Hypothalamus (tissue), 51 donors: ENCODE measurements at places on chromosomes 7 and 10.
A peak's percentile ranks its signal among the peaks of the same experiment; 100 is the strongest.

DNA sequence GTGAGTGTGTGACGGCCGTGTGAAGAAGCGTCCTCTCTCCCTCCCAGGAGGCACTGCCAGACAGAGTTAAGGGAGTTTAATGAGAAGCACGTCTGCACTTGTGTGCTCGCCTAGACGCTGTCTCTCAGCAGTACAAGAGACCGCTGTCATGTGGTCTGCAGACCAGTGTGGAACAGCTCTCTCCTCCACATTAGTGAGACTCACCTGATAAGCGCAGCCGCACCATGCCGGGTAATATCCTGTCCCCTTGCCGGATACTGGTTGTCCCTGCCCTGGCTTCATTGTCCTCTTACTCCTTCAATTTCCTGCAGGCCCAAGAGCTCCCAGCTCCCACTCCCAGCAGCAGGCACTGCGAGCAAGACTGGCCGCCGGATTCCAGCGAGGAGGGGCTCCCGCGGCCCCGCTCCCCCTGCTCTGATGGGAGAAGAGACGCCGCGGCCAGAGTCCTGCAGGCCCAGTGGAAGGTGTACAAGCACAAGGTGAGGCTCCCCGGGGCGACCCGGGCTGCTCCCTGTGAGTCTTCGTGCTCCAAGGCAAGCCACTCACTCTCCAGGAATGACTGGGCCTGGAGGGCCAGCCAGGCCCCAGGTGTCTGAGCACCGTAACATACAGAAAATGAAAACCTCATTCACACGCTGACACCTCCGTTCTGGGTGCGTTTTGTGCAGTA is 33.5 kb upstream of the TTYH3 start:
- no peak for DNase-seq

- DNase-seq, result no peak
Measured at GRCh38 chr7:123494193-123494796, 40.1 kb downstream of the IQUB start.

DNA sequence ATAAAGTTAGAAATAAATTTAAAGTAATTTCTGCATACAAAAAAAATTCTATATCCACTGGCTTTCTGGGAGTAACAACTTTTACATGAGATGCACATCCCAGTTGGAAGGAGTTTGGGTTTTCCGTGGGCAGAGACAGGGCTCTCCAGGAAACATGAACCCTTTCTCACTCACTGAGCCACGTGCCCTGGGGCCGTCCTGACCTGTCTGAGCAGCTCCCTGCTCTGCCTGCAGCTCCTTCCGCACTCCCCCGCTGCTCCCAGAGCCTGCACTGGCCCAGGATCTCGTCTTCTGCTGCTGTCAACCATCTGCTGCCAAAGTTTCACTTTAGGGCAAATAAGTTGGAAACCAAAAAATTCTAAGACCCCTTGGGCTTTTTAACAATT is 169.1 kb downstream of the DIP2C start:
- no peak for DNase-seq

GRCh38 chr7:140640060-140640637 is 464 bp downstream of the DENND2A start:
- DNase-seq, result no peak

DNA sequence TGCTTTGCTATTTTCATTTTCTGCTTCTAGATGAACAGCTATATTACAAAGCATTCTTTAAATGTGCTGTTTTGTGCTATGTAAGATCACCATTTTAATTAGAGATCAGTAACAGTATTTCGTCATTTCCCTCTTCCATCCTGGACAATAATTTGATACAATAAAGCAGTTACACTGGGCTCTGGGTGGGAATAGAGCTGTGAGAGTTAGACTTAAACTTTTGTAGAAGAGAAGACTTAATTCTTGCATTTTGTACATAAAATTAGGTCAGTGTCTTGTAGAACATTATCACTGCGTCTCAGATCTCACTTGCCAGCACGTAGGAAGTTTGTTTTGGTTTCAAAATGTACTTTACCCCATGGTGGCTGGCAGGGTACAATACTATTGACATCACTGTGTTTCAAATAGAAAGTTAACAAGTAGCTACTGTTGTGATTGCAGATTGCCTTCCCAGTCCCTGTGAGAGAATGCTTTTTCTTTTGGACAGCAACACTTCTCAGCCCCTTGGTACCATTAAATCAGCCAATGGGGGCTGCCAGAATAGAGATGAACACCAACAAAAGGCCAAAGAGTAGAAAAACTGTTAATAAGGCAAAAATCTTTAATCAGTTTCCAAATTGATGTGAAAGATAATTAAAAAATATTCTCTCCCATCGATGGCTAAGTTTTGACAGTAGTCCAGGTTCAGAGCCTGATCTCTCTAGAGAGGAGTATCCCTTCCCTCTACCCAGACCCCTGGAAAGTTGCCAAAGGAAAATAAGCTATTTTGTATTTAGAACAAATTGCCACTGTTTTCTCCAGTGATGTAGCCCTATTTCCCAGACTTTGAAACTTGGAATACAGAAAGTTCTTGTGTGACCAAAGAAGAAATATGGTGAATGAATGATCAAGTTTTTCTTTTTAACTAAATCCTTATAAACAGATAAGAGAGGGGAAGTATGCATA is 35.1 kb downstream of the SMNDC1 start:
- DNase-seq, result peak; percentile 49

GRCh38 chr7:46145412-46145811 is 224.3 kb upstream of the IGFBP3 start:
- no peak for DNase-seq

DNA sequence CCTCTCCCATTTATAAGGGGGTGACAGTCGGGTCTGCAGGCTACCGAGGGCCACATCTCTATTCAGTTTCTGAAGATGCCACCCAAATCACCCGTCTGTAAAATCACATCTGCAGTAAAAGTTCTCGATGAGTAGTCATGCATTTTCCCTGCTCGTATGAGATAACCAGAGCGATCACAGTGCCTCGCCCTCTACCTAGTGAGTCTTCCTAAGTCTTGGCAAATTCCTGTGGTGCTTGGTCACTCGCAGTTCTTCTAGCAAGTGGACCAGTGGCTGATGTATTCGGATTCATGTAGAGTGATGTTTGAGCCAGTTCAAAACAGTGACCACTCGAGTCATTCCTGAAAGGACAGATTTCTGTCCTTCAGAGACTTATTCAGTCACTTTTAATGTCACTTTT is 44.9 kb downstream of the INSYN2A start:
- DNase-seq, result no peak

DNA sequence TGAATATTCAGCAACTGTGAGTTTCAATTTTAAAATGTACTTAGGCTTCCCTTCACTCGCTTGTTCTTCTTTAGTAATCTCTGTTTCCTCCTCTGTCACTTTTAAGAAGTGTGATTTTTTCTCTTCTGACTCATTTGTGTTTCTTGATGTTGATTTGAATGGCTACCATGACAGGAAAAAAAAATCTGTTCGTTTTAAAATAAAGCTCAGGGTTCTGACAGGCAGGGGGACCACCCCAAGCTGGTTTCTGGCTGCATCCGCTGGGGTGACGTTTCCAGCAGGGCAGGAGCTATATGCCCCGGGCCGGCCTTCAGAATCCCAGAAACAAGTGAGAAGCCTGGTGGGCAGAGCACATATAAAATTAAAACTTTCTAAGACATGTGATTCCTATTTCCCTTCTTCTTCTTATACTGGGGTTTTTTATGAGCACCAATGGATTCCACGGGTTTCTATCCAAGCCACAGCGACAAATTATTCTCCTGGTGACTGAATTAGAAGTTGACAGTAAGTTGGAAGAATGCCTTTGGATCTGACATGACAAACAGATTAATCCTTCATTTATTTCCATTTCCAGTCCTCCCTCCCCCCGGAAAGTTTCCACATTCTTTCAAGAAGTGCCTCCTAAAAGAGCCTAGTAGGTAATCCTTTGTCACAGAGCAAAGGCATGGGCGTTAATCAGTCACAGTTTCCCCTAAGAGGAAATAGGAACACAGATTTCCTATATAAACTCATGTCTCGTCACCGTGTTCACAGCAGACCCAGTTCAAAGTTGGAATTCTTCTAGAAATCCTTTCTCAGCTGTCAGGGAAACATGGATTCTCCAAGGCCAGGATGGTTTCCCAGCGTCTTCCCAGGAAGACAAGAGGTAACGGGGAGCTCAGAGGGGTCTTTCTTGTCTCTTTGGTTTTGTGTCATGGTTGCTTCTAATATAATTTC is 79.9 kb downstream of the PTPRE start:
- DNase-seq, result no peak

- no peak for DNase-seq
Measured at GRCh38 chr7:68429411-68430117, 1168.7 kb upstream of the AUTS2 start.

DNA sequence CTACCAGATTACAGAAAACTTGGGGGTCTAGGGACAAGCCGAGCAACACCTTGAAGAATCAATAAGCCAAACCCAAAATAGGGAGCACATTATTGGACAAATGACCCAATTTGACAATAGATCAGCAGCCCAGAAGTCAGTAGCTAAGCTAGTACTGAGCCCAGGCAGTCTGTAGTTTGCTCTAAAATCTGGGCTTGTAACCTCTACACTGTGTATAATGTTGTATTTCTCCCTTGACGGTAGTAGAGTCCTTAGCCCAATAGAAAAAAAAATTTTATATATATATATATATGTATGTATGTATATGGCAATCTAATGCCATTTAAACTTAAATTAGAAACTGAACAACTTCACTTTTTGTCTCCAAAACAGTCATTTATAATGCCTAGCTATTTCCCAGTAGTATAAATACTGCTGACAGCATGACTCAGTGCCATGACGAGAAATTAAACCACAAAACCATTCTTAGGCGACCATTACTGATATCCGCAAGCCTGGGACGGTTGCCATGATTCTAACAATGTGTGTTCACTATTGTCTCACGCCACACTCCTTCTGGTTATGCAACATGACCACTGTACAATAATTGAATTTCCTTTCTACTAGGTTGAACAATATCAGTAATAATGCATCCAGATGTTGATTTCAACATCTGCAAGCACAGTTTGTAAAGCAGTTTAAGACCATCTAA is 110.5 kb downstream of the IPMK start:
- DNase-seq, result no peak

GRCh38 chr7:84190016-84190705 is 4.4 kb downstream of the SEMA3A start:
- no peak for DNase-seq

GRCh38 chr7:127782654-127783559 is 130.9 kb downstream of the SND1 start:
- DNase-seq, result no peak

DNA sequence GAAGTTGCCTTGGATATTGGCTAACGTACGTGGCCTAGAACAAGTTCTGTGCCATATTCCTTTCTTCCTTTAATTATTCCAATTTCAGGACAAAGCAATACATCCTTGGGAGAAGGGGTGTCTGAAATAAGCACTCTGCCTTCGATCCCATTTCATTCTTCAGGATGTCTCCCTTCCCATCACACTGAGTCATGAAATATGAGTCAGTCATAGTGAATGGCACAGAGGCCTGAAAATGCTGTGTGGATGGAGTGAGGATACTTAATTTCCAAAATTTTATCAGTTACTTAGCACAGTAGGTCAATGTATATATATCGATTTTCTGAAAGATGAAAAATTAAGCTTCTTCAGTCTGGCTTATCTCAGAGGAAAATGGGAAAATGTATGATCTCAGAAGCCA is 19.5 kb downstream of the EVX1 start:
- no peak for DNase-seq

GRCh38 chr10:19488592-19489280 is 327.5 kb upstream of the PLXDC2 start:
- no peak for DNase-seq

- DNase-seq, result no peak
Measured at GRCh38 chr10:130341356-130341755, 205.2 kb downstream of the GLRX3 start.

- no peak for DNase-seq
Measured at GRCh38 chr7:121572615-121573014, 176.5 kb upstream of the FAM3C start.

- no peak for DNase-seq
Measured at GRCh38 chr7:4069268-4070095, 612.6 kb upstream of the FOXK1 start.

DNA sequence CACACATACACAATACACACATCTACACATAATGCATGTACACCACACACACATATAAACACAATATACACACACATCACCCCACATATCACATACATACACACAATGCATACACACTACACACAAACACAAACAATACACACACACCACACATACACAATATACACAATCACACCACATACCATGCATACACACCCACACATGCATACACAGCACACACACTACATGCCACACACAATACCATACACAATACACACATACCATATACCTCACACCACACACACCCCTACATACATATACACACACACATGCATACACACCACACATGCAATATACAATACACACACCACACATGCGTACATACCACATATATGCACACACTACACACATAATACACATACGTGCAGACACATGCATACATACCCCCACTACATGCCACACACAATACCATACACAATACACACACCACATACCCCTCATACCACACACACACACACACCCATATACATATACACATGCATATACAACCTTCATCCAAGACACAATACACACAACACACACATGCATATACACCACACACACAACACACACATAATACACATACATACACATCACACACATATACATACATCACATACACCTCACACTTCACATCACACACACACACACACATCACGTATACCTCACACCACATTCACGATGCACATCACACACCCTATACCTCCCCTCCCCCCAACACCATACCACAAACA is 34.0 kb downstream of the PSMC2 start:
- no peak for DNase-seq

DNA sequence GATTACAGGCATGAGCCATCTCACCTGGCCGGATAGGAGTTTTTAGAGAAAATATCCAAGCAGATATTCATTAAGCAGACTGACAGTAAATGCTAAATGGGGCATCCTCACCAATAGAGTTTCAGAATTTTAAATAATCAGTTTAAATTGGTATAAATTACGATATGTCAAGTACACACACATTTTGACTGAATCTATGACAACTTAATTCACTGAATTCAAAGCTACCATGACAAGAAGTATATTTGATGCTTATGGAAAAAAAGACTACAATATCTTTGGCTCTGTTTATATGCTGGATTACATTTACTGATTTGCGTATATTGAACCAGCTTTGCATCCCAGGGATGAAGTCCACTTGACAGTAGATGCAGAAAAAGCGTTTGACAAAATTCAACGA is 774.7 kb downstream of the PCDH15 start:
- no peak for DNase-seq
